ENCODE measurements at places on chromosomes 6 and 20.

- no peak for DNase-seq
Measured at GRCh38 chr6:1347161-1347560, 35.3 kb downstream of the FOXQ1 start.

- DNase-seq = no peak
Measured at GRCh38 chr6:15170126-15170525, 75.7 kb upstream of the JARID2 start.

GRCh38 chr20:3311623-3312022 lies 72.6 kb upstream of the SLC4A11 start:
- no peak for DNase-seq

DNA sequence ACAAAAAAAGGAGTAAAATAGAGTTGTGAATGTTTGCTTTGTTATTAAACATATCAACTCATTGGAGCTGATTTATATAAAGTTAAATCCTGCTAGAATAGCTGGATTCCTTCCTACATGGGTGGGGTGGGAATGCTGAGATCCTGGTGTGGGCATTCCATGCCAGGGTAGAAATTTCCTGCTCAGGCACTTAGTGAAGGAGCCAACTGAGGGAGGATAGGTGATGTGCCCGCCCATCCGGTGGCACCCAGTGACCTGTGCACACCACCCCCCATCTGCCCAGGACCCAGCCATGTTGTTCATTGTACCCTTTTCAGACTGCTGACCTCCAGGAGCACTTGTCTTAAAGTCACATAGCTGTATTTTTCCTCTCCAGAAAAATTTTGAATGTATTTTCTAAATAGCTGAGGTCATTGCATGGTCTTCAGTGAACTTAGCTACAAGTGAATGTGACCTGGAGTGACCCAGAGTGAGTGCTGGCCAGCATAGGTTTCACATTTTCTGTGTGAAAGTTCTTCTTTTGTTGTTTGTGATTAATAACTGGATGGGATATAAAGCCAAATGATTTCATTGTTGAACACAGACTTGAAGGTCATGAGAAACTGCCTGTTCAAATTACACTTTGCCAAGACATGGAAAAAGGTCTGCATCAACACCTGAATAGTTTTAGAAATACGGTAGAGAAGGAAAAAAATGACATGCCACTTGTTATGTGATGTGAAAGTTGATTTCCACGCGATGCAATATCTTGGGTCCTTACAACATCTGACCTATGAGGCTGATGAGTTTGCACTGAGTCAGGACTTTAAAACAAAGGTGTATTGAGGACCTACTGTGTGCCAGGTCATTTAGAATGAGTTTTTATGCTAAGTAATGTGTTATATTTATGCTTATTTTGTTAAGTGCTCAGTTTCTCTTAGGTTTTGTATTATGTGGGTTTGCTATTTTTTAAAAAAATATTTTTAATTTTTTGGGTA lies 77.2 kb downstream of the UTRN start:
- no peak for DNase-seq

DNA sequence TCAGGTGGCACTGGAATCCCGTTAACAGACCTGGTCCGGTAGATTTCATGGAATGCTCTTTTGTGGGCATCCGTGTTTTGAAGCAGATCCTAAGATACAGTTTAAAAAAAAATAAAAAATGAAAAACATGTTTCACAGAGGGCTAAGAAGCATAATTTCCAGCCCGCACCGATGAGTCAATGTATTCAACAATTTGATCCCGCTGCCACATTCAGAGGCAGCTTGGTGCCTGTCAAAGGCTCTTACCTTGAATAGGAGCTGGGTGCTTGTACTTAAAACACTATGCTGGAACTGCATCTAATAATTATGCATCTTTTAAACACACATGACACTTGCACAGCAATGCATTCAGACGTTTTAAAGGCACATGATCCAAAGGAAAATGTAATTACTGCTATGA lies 164.8 kb downstream of the SYNE1 start:
- no peak for DNase-seq

- DNase-seq = no peak
Measured at GRCh38 chr6:122809691-122810090, 20.6 kb downstream of the SMPDL3A start.

- no peak for DNase-seq
Measured at GRCh38 chr20:32348207-32348606, 9.9 kb upstream of the ASXL1 start.

DNA sequence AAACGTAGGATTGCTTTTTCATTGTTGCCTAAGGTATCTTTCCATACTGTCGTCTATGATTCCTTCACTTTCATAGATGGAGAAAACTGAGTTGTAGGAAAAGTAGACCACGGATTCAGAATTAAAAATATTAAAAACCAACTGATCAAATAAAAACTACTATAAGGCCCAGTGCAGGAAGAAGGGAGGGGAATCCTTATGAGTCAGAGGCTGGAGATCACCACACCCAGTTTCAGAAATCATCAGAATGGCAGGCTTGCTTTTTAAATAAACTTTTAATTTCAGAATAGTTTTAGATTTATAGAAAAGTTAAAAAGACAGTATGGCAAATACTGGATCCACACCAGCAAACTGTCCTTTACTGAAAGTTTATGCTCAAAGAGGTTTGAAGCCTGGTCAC lies 32.0 kb upstream of the POPDC3 start:
- DNase-seq = no peak

DNA sequence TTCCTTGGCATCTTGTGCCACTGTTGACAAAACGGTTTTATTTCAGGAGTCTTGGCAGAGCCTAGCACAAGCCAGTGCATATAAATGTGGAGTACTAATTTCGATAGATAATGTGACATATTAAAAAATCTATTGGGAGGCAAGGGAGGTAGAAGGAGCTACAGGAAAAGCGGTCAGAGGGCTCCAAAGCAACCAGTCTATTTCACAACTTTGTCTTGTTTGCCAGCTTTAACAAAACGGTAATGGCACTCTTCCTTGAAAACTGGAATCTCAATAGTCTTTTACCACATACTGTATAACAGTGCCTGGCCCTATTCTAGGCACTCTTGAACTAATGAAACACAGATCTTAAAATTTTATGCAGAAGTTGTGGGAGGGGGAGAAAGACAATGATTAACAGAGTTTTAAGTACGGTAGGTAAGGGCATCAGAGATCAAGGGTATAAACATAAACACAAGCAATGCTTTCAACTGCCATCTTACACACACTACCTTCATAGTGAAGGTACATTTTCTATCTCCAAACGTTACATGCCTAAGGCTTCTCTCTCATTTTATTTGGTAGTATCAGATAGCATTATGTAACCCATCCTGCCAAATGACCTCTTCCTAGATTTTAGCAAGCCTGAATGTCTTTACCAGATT lies 33.5 kb upstream of the SYNCRIP start:
- no peak for DNase-seq

GRCh38 chr6:144416244-144416643 lies 131.1 kb downstream of the UTRN start:
- no peak for DNase-seq

- no peak for DNase-seq
Measured at GRCh38 chr6:45478240-45478639, 100.5 kb upstream of the SUPT3H start.

- no peak for DNase-seq
Measured at GRCh38 chr6:134903448-134903847, 46.5 kb downstream of the ALDH8A1 start.

- DNase-seq = no peak
Measured at GRCh38 chr20:4192378-4193068, 177.2 kb upstream of the RNF24 start.

DNA sequence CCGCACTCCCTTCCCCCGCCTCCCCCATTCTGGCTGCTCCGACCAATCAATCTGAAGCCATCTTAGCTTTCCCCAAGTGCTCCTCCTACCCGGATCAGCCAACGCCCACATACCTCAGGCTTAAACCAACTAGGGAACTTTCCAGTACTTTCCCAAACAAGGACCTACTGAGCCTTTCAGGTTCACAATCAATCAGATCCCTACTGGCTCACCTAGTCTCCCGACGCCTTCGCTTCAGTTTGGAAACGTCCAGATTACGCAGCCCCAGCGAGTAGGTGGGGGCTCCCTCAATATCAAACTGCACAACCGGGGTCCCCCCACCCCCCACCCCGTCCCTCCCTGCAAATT lies 432 bp downstream of the HSPA1L start:
- peak; percentile 94 for DNase-seq

DNA sequence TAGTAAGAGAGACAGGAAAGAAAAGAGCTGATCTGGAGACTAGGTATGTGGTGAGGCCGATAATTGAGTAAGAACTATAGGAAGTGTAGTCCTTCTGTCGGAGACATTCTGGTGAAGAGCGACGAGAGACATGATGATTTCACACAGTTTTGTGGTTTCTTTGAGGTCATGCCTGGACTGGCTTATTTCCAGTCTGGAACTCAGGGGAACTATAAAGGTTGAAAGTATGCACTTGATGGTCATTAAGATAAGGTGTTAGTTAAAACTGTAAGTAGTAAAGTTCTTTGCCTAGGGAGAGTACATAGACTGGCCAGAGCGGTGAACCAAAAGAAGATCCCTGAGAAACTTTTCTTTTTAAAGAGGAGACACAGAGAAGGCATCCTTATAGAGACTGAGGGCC lies 68.8 kb downstream of the RFX6 start:
- no peak for DNase-seq

GRCh38 chr6:151100326-151100725 lies 139.4 kb upstream of the AKAP12 start:
- DNase-seq = no peak

GRCh38 chr20:17482536-17482935 lies 48.6 kb downstream of the BFSP1 start:
- DNase-seq = no peak

DNA sequence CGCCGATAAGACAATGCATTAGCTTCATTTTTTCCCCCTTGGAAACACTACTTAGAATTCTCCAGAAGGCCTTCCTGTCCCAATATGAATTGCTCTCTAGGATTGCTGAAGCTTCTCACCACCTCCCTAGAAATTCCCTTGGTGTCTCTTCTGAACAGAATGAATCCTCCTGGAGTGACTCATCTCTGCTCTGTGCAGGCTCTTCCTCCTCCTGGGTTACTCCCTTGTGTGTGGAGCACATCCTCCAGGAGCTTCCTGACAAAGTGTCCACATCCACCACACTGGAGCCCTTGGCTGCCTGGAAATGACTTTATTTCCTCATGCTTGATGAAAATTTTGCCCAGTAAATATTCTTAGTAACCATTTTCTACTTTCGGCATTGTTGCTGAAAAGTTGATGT lies 54.4 kb downstream of the DTNBP1 start:
- no peak for DNase-seq

- no peak for DNase-seq
Measured at GRCh38 chr6:147561726-147562125, 53.2 kb downstream of the SAMD5 start.

DNA sequence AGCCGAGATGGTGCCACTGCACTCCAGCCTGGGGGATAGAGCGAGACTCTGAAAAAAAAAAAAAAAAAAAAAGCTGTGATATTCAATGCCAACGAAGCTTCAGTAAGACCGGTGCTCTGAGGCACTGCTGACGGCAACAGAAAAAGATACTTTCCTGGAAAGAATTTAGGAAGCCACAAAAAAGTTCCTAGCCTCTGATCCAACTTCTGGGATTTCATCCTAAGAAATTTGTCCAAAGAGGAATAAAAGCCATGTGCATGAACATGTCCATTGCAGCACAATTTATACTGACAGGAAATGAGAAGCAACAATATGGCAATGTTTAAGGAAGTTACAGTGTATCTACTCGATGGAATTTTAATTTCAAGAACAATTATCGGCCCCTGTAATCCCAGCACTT lies 24.5 kb upstream of the CARMIL1 start:
- no peak for DNase-seq

- DNase-seq = no peak
Measured at GRCh38 chr6:6736791-6737654, 148.5 kb downstream of the LY86 start.

DNA sequence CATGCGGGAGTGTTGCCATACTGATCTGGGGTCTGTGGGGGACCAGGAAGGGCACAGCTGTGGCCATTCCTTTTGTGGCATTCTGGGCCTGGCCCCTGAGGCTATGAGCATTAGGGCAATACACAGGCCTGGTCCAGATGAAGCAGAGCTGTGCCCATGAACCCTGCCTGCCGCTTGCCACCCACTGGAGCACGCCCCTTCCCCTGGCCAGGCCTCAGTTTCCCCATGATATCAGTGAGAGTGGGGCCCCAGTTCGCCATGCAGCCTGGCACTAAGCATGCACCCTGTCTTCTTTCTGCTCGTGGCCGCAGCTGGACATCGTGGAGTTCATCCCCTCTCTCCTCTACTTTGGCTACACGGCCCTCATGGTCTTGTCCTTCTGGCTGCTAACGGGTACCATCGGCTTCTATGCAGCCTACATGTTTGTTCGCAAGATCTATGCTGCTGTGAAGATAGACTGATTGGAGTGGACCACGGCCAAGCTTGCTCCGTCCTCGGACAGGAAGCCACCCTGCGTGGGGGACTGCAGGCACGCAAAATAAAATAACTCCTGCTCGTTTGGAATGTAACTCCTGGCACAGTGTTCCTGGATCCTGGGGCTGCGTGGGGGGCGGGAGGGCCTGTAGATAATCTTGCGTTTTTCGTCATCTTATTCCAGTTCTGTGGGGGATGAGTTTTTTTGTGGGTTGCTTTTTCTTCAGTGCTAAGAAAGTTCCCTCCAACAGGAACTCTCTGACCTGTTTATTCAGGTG lies 42.4 kb downstream of the PLAGL2 start:
- DNase-seq = no peak

GRCh38 chr6:30707281-30707850 lies 9.7 kb downstream of the MDC1 start:
- DNase-seq = peak; percentile 41

GRCh38 chr6:29665942-29666825 lies 9.3 kb downstream of the MOG start:
- no peak for DNase-seq

DNA sequence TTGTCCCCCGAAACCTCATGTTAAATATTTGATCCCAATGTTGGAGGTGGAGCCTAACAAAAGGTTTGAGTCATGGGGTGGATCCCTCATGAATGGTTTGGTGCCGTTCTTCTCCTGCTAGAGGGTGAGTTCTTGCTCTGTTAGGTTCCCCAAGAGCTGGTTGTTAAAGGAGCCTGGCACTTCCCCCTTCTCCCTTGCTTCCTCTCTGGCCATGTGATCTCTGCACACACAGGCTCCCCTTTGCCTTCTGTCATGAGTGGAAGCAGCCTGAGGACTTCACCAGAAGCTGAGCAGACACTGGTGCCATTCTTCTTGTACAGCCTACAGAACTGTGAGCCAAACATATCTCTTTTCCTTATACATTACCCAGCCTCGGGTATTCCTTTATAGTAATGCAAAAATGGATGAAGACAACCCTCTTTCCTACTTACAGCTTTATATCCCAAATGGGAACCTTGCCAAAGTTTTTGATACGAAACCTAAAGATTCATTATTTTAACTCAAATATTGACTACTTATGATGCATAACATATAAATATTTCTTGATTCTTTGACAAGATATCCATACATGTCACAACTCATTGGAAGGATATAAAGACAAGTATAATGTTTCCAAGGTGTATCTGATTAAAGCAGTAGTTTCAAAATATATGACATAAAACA lies 61.0 kb downstream of the RNF182 start:
- DNase-seq = no peak
